ENCODE measurements at places on chromosomes 13 and 19.

DNA sequence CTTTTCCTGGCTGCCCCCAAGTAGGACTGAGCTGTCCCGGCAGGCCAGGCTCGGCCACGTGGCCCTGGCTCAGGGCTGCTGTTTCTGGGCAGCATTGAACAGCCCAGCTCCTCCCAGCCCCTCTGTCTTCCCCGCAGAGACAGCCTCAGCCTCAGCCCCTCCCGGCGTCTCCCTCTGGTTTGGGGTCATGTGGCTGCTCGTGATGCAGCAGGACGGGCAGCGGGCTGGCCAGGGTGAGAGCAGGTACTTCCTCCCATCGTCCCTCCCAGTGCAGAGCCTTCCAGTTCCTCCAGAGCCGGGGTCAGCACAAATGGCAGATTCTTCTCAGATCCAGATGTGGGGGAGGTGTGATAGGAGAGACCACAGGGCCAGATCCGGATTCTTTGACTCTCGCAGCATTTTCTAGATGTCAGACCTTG, 114.6 kb downstream of the KDM4B start:
- no peak for DNase-seq

GRCh38 chr19:5172859-5173630, 167.6 kb downstream of the PTPRS start:
- DNase-seq, result peak; percentile 58

GRCh38 chr13:112068540-112069060, 1.7 kb downstream of the SOX1 start:
- no peak for DNase-seq

GRCh38 chr13:108176685-108177274, 38.6 kb downstream of the LIG4 start:
- no peak for DNase-seq

GRCh38 chr19:28706693-28707092, 506.3 kb downstream of the UQCRFS1 start:
- no peak for DNase-seq

- no peak for DNase-seq
Observed at GRCh38 chr13:54433493-54434206, 1405.0 kb downstream of the OLFM4 start.

GRCh38 chr13:109874484-109875454, 88.4 kb upstream of the IRS2 start:
- DNase-seq, result peak; percentile 38

DNA sequence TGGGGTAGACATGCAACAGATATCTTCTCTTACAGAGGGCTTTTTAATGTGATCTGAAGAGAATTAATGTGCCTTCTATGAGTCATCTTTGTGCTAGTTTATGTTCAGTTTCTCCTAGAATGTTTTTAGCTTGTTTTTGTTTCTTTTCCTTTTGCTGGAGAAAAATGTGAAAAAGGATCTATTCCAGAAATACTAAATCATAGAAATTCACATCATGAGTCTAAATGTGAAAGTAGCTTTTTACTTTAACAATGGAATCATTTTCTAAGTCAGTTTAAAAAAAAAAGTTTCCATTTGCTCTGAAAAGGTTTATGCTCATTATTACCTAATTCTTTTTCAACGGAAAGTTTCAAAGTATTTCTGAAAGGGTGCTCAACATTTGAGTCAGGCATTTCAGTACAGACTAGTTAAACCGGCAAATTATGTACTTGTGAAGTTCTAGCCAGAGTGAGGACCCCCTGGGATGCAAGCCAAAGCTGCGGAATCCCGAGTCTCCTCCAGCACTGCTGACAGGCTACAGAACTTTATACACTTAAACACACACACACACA, 72.9 kb downstream of the SPATA13 start:
- no peak for DNase-seq

- no peak for DNase-seq
Observed at GRCh38 chr19:15371786-15372380, 7.7 kb downstream of the AKAP8 start.

GRCh38 chr19:52923778-52924593, 758 bp upstream of the ZNF888 start:
- DNase-seq, result peak; percentile 27

GRCh38 chr13:27014406-27015359, 156.9 kb downstream of the USP12 start:
- DNase-seq, result no peak

GRCh38 chr19:54387991-54388801, 23.5 kb upstream of the LAIR1 start:
- DNase-seq, result peak; percentile 38

DNA sequence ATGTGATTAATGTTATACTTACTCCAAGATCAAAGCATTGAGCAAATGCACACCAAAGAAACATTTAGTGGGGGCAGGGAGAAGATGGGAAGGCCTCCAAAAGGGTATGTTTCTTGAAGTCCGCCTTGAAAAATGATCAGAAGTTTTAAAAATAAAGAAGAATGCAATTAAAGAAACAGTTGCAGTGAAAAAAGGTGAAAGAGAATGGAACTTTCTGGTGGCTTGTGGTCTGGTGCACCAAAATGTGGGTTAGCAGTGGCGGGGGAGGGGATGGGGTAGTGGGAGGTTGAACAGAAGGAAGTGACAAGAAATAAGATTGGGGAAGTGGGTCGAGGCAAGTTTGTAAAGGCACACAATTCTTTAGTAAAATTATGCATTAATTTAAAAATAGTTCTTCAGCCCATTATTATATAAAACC, 2.5 kb downstream of the LCP1 start:
- DNase-seq, result no peak

DNA sequence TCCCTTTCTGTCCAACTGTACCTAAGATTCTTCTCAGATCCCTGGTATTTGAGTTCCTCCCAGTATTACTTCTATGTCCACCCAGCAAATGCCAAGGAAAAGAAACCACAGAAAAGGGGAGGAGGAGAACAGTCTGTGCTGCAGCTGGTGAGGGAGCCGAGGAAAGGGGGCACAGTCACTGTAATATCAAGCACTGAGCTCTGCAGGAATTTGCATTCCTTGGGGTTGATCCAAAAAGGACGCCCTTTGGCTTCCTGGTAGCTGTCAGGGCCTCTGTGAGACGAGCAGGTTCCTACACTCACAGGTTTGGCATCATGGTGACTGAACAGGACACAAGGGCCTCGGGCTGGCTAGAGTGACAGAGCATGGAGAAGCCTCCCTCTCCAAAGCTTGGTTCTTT, 273.4 kb downstream of the NHLRC3 start:
- no peak for DNase-seq

GRCh38 chr19:947707-948539, 22.1 kb downstream of the ARID3A start:
- DNase-seq, result no peak

DNA sequence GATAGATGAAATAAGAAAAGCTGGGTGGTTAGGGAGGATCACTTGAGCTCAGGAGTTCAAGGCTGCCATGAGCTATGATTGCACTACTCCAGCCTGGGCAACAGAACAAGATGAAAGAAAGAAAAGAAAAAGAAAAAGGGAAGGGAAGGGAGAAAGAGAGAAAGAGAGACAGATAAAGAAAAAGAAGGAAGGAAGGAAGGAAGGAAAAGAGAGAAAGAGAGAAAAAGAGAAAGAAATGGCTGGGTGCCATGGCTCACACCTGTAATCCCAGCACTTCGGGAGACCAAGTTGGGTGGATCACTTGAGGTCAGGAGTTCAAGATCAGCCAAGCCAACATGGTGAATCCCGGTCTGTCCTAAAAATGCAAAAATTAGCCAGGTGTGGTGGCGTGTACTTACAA, 21.1 kb downstream of the TEX101 start:
- no peak for DNase-seq

- DNase-seq, result no peak
Observed at GRCh38 chr13:109318945-109319590, 467.3 kb downstream of the IRS2 start.

DNA sequence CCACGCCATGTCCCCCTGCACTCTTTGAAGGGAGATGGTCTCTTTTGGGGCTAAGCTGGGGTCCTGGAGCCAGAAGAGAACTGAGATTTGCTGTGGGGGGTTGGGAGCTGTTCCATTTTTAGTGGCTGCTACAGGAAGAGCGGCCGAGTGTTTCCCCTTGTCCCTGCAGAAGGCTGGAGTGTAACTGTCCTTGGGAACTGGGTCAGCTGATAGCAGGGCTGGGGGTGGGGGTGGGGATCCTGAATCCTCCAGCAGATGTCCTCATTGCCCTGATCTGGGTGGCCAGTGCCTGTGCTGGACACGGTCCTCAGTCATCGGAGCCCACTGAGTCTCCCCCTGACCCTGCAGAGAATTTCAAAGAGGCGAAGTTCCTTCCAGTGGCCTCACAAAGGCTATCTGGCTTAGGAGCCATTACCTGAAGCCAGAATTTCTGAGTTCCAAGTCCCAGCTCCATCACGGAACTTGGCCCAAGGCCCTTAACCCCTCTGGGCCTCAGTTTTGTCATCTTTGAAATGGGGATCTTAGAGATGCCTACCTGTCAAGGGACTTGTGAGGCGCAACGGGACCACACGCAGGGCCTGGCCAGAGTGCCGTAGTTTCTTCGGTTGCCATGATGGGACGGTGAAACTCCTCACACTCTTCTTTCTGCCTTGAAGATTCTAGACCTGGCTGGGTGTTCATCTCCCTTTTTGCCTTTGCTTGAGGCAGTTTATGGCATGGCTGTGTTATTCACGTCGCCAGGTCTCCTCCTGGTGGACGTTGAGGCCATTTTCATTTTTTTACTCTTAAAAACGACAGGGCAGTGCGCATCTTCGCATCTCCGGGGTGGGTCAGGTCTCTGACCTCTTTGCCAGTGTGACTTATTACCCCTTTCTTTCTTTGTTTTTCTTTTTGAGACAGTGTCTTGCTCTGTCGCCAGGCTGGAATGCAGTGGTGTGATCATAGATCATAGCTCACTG, 51.9 kb downstream of the DNM2 start:
- DNase-seq, result no peak

GRCh38 chr13:50722440-50723125, 120.9 kb downstream of the DLEU7 start:
- DNase-seq, result no peak

- no peak for DNase-seq
Observed at GRCh38 chr19:16779539-16780163, 49.5 kb upstream of the SIN3B start.

- DNase-seq, result peak; percentile 50
Observed at GRCh38 chr13:33228648-33229445, 56.7 kb downstream of the STARD13 start.

DNA sequence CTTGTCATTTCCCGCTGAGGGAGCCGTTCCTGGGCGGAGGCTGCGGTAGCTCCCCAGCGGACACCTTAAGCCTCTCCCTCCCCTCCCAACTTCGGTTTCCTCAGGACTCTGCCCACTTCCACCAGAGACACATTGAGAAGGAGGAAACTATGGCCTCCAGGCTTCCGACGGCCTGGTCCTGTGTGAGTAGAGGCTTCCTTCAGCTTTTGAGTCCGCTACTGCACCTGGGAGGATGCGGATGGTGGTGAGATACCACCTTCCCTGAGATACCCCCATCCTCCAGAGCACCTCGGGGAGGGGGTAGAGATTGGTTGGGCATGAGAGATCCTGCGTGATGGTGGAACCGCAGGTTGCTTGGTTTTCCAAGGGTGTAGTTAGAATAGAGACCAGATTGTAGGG, 955 bp downstream of the ZNF274 start:
- DNase-seq, result no peak

DNA sequence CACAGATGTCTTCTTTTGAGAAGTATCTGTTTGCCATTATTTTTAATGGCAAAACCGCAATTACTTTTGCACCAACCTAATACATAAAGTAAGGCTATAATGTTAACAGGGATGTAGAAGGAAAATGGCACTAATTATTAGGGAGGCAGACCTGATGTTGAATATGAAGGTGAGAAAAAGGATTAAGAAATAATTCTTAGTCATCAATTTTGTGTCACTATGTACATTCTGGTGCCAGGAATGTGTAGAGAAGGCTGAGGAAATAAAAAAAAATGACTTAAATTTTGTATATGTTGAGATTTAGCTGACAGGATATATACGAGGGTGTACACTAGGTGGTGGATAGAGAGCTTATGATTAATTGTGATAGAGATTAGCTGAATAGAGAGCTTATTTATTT, 12.6 kb downstream of the ZNF585B start:
- no peak for DNase-seq

- no peak for DNase-seq
Observed at GRCh38 chr13:43200736-43201135, 177.3 kb downstream of the DNAJC15 start.

DNA sequence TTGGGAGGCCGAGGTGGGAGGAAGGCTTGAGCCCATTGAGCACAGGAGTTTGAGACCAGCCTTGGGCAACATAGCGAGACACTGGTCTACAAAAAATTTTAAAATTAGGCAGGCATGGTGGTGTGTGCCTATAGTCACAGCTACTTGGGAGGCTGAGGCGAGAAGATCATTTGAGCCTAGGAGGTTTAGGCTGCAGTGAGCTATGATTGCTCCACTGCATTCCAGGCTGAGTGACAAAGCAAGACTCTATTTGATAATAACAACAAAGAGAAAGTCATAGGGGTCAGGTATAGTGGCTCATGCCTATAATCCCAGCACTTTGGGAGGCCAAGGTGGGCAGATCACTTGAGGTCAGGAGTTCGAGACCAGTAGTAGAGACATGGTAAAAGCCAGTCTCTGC, 4.6 kb upstream of the SLC44A2 start:
- no peak for DNase-seq

DNA sequence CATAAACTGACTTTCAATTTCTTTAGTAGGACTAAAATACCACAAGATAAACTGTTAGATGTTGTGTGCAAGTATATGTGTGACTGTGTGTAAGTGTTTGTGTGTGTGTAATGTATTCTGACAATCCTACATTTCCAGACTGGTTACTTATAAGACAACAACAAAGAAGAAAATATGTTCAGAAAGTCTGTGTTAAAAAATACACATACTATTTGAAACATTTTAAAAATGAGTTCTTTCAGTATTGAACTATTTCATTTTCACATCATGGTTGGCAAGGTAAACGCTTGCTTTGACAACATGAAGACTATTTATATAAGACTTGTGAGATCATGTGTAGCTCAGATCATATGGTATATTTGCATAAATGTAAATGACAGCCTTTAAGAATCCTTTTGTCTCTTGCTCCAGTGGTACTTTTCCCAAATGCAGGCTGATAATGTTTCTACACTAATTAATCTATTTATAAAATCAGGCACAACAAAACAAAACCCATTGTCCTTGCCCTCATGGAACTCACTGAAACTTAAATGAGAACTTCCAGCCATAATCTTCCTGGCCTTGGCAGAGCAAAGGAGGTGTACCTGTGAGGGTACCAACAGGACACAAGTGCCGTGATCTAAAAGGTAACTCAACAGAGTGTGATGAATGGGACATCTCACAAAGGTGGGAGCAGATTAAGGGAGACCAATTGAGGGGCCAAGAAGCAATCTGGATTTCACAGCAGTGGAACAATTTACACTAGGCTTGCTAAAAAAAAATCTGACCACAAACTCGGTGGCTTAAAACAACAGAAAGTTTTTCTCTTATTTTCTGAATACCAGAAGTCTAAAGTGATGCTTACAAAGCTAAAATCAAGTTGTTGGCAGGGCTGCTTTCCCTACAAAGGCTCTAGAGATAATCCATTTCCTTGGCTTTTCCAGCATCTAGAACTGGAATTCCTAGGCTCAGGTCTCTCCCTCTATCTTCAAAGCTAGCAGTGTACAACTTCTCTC, 349.0 kb downstream of the TBC1D4 start:
- DNase-seq, result no peak

Data from SW480 (cell line).